Activated CD8-positive, alpha-beta memory T cell treated with anti-CD3 and anti-CD28 coated beads for 48 hours (primary cell): ENCODE measurements at places on chromosomes 7 and 10.

- no peak for DNase-seq
Observed at GRCh38 chr10:83425306-83425705, 714.0 kb upstream of the GHITM start.

DNA sequence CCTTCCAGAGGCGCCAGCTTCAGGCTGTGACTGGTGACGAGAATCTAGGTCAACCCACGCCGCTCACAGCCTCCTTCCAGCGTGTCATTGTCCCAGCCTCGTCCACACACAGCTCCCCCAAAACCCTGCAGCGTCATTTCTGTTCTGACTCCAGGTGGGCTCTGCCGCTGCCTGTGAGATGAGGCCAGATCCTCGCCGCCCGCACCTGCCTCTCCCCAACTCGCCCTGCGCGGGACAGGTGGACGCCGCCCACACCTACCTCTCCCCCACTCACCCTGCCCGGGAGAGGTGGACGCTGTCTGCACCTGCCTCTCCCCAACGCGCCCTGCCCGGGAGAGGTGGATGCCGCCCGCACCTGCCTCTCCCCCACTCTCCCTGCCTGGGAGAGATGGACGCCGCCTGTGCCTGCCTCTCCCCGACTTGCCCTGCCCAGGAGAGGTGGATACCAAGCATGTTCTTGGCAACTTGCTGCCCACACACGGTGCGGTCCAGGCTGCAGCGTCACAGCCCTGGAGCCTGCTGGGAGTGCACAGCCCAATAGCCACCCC, 32.0 kb upstream of the CFAP46 start:
- no peak for DNase-seq

DNA sequence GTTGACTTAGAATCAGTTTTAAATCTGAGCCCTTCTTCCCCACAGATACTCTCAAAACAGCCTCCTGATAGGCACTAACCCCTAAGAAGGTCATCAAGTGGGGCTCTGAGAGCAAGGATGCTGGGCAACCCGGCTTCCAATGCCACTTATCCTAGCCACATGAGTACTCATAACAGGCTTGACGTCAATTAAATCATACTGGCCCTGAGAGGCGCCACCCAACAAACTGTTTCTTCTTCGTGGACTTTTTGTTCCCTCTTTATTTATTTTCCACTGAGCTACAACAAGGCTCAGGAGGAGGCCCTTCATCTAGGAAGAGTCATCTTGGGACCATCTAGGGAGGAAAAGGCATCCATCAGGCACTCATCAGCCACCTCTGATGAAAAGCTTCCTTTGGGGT, 255.9 kb downstream of the KCNMA1 start:
- no peak for DNase-seq

GRCh38 chr7:30738026-30738915, 13.7 kb upstream of the INMT start:
- DNase-seq = no peak

DNA sequence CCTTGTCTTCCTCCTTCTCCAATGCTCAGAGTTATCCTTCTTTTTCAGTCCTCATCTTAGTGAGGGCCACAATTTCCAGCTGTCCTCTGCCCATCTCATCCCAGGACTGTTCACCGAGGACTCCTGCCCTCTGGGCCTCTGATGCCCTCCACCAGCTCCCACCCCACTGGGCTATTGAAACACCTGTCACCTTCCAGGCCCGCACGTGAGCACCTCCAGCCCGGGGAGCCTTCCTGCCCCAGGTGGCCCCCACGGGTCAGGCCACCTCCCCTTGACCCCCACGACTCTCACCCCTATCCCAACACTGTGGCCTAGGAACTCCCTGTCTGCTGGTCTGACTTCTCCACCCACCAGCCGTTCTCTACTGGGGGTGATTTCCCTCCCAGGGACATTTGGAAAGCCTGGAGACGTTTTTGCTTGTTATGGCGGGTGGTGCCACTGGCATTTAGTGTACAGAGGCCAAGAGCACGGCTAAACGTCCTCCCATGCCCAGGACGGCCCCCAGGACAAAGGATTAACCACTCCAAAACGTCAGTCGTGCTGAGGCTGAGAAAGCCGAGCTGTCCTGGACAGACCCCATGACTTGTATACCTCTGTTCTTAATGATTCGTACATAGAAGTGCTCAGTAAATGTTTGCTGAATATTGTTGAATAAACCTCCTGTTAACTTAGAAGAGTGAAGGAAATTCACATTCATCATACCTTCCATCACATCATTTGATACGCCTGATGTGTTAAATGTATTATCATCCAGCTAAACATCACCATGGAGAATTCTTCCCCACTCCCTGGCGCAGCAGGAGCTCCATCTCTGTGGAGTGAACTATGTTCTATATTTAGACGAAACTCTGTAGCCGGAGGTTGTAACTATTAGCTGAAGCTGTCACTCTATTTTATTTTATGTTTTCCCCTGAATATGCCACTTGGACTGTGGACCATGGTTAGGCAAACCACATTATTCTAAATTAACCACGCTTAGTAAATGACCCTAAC, 270.1 kb upstream of the SHH start:
- DNase-seq = no peak
